GM23338 (cell line): ENCODE measurements at places on chromosomes 3 and 15.

- no peak for DNase-seq
Observed at GRCh38 chr3:87173776-87174175, 53.3 kb upstream of the CHMP2B start.

DNA sequence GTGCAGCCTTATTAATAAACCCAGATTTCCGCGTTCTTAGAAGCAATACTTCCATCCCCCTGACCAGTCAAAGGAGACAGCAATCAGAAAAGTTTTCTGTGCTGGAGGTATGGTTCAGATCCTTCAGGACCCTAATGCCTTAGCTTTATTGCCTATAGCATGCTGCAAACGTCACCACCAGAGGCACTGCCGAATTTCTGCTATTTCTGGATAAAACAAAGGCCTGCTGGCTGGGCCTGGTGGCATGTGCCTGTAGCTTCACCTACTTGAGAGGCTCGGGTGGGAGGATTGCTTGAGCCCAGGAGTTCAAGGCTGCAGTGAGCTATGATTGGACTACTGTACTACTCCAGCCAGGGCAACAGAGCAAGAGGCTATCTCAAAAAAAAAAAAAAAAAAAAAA lies 407.2 kb downstream of the FOXP1 start:
- DNase-seq: peak; percentile 63

DNA sequence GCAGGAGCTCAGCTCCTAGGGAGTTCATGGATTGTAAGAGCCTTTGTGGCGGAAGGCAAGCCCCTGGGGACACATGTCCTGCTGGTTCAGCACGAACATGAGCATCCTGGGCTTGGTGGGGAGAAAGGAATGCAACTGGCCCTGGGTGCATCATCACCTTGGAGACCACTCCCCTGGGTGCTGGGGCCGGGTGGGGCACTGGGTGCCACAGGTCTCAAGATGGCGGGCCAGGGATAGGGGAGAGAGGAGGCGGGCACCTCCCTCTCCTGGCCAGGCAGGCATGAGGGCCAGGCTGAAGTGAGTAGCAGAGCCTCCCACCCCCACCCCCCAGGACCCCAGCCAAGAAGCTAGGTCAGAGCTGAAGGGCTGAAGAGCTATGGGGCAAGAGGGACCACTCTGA lies 768 bp downstream of the PCBP4 start:
- no peak for DNase-seq

GRCh38 chr3:55198554-55198953 lies 270.7 kb upstream of the LRTM1 start:
- DNase-seq: no peak

DNA sequence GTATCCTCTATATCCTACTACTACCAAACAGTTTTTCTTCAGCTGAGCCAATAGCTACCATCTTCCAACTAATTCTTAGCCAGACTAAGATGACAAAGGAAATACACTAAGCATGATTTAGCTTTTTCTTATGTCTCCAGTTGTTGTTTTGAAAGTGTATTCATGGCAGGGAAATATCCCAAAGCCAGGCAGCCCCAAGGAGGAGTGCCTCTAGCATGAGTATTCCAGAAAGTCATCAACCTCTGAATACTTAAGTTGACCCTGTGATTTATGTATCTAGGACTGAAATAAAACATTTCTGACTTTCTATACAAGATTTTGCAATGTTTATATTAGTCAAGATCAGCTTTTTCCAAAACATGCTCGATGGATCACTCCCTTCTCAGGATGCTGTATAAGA lies 449.1 kb downstream of the IL5RA start:
- no peak for DNase-seq

DNA sequence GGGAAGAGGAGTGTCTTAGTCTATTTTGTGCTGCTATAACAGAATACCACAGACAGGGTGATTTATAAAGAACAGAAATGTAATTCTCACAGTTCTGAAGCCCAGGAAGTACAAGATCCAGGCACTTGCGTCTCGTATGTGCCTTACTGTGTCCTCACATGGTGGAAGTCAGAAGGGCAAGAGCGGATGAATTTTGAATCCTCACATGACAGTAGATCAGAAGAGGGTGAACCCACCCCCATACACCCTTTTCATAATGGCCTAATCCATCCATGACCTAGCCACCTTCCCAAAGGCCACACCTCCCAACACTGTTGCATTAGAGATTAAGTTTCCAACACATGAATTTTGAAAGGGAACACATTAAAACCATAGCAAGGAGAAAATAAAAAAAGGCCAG lies 18.7 kb upstream of the ANXA2 start:
- no peak for DNase-seq

DNA sequence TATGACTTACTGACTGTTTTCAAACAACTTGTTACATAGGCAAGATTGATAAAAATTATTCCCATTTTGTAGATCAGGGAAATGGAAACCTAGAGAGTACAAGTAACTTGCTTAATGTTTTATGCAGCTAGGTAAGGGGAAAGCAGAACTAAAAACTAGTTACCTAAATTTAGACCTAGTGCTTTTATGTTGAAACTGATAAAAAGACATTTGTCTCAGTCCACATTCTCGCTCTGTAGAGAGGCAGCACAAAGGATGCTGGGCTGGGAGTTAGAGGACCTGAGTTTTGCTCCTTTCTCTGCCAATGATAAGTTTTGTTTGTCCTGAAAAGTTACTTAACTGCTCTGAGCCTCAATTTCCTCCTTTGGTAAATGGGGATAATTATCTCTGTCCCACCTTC lies 17.4 kb downstream of the TIMP4 start:
- DNase-seq: no peak

DNA sequence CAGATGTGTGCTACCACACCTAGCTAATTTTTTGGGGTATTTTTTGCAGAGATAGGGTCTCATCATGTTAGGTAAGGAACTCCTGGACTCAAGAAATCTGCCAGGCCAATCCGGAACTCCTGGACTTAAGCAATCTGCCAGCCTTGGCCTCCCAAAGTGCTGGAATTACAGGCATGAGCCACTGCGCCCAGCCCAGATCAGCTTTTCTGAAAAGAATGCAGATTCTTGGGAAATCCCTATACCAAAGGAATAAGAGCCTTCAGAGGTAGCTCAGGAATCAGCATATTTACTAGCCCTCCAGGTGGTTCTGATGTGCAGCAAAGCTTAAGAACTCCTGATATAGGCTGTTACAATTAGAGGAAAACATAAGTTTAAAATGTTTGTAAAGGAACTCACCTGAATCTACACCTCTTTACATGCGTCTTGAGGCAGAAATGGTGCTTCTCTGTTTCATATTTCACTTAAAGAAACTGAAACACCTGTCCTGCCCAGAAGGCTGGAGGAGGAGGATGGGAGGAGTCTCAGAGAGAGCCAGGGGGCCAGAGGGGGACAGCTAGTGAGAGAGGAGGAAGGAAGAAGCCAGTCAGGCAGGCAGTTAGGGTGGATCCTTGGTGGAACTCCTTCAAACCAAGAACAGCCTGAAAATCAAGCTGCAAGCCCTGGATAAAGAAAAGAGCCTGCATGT lies at the start of gene XCR1:
Gene XCR1, minus strand, starts transcription at position 463 of the 685 bp plus-strand sequence. CDS start 5,536 bp downstream, outside the sequence.
- DNase-seq: no peak

- DNase-seq: peak; percentile 79
Observed at GRCh38 chr15:67820992-67821783, 4.1 kb upstream of the SKOR1 start.

DNA sequence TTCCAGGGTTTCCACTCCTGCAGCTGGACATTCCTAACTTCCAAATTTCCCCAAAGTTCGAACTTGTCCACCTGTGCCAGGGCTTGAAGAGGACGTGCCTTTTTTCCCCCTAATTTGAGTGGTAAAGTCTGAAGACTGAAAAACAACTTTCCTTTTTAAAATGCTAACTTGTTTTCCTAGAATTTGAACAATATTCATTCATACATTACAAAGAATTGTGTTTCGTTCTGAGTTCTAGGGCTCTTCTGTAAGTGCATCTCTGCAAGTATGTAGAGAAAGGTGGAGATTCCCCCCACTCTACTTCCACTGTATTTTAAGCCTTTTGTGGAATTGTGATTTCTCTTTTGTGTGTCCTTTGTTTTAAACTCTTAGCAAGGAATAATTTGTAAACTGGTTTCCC lies 9.4 kb downstream of the DPH3 start:
- no peak for DNase-seq

DNA sequence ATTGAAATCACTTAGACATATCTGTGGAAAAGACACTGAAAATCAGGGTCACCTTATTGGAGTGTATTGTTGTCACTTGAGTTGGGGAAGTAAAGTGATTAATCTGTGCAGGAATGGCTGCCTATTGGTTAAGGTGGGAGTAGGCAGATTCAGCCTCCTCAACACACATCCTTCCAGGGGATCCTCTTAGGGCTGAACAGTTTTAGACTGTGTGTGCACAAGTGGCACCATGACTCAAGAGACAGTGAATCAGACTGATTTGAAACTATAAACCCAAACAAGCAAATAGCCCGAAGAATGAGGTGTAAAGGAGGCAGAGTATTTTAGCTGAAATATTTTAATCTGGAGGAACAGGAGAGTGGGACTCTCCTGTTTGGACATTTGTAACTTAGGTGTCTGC lies 4.9 kb downstream of the ABHD17C start:
- no peak for DNase-seq

- no peak for DNase-seq
Observed at GRCh38 chr3:161602475-161602874, 105.9 kb downstream of the OTOL1 start.

DNA sequence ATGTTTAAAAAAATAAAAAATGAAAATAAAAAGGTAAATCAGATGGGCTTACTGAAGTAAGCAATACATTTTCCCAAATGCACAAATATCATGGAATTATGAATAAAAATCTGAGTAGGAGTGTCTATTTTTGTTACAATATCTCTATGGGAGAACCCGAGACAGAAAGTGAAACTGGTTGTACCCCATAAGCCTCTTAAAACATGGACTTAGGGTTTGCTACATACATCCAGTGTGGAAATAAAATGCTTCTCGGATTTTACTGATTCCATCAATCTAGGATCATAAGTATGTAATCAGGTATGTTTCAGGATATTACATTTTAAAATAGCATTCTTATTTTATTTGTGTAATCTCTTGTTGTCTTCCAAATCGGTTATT lies 177.8 kb upstream of the CDIN1 start:
- DNase-seq: no peak

DNA sequence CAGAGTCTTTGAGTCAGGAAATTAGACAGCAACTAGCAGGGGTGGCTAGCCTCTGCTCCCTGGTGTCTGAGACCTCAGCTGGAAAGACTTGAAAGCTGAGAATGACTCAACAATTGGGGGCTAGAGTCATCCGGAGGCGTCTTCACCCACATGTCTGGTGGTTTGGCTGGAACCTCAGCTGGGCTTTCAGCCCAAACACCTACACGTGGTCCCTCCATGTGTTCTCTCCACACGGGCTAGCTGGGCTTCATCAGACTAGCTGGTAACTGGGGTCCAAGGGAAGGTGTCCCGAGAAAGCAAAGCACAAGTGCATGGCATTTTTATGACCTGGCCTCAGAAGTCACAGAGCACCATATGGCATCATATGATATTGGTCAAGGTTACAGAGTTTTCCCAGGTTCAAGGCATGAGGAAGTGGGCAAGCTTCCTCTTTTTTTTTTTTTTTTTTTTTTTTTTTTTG lies 19.9 kb upstream of the ABHD2 start:
- DNase-seq: no peak

GRCh38 chr15:77409259-77410156 lies 10.4 kb downstream of the PEAK1 start:
- no peak for DNase-seq

- DNase-seq: no peak
Observed at GRCh38 chr15:60683156-60683555, 204.2 kb upstream of the ICE2 start.

- no peak for DNase-seq
Observed at GRCh38 chr15:68632101-68632500, 53.3 kb downstream of the CORO2B start.

- DNase-seq: no peak
Observed at GRCh38 chr15:63072023-63072650, 29.6 kb downstream of the TPM1 start.

DNA sequence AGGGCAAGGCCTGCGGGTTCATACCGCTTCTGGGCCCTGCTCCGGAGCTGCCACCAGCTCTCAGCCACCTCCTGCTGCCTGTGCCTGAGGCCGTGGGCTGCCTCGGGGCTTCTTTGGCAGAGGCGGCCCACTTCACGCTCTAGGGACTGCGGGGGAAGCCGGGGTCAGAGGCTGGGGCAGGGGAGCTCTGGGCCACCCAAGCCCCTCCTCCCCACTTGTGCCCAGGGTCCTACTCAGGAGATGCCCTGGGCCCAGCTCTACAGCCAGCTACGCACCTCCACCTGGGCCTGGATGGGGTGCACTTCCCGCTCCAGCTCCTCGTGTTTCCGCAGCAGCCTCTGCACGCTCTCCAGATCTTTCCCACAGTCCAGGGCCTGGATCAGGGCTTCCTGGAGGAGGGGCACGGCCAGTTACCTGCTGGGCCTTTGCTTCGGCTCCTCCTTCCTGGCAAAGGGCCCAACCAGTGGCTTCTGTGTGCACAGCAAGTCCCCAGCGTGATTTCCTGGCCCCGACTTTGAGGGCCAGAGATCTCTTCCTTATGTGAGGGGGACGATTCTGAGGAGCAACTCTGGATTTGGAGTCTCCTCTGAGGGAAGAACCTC lies 24.0 kb downstream of the PLA2G4B start:
- peak; percentile 62 for DNase-seq

- no peak for DNase-seq
Observed at GRCh38 chr3:196737655-196738054, 2.0 kb upstream of the PAK2 start.

- no peak for DNase-seq
Observed at GRCh38 chr3:151644986-151645385, 88.7 kb upstream of the AADACL2 start.

GRCh38 chr3:101518421-101518871 lies 5.4 kb upstream of the SENP7 start:
- DNase-seq: no peak

GRCh38 chr3:31772272-31772671 lies 208.8 kb downstream of the OSBPL10 start:
- no peak for DNase-seq

GRCh38 chr3:120524171-120524923 lies 71.8 kb upstream of the NDUFB4 start:
- DNase-seq: no peak

DNA sequence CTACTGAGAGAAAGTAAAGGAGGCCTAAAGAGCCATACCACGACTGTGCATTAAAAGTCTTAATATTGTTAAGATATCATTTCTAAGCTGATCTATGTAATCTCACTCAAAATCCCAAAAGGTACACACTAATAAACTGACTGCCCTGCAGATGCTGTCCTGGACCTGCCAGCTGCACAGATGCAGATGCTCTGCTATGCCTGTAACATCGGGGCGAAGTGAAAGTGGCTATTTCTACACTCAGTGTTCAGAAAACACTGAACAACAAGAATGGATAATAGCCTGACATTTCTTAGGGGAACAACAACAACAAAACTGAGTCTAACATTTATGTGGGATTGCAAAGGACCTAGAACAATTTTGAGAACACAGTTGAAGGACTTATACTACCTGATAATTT lies 31.9 kb downstream of the RAD18 start:
- no peak for DNase-seq

- DNase-seq: no peak
Observed at GRCh38 chr3:43077707-43078106, 28.2 kb downstream of the POMGNT2 start.
